ENCODE measurements at places on chromosomes 4 and X.

- DNase-seq = peak; percentile 61
Observed at GRCh38 chr4:154485127-154485773, 6.3 kb downstream of the DCHS2 start.

DNA sequence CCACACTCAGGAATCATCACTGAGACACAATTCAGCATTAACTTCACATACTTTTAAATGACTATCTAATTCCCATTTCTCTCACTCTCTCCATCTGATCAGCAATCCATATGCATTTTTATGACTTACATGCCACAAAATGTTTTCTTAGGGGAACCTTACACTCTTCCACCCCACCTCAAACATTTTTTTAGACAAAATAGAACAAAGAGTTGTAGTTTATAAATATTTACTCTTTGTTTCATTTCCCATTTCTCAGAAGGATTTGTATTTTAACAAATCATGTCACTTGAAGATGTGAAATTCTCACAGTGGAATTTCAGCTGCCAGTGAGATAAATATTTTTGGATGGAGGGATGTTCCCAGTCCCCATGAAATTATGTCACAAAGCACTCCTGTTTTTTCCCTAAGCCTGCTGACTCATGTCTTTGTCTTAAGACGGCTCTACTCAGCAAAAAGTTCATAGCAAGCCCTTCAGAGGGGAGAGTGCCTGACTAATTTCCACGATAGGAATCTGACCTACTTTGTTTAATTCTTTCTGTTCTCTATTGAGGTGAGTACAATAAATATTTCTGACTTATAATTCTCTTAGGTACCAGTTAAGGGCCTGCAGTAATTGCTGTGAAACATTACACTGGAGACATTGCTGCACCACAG lies 257.7 kb downstream of the THOC2 start:
- DNase-seq = no peak

- DNase-seq = no peak
Observed at GRCh38 chrX:74527350-74527749, 87.1 kb downstream of the RLIM start.

GRCh38 chr4:74018116-74018515 lies 19.6 kb upstream of the CXCL5 start:
- DNase-seq = no peak

DNA sequence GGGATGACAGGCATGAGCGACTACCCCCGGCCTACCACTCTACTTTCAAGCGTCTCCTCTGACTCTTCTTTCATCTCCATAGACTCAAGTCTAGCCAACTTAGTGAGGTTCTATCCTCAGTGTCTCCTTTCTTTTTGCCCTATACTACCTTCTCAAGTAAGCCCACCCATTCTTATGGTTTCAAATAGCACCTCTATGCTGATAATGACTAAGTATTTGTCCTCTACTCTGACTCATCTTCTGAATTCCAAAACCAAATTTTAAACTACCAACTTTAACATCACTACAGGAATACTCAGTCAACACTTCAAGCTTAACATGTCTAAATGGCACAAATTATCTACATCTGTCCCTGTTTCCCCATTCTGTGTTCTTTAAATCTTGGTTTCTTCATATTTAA lies 47.8 kb downstream of the ELF2 start:
- no peak for DNase-seq

- DNase-seq = no peak
Observed at GRCh38 chrX:70762285-70762684, 146.2 kb downstream of the TEX11 start.

GRCh38 chr4:16893141-16893651 lies 5.2 kb downstream of the LDB2 start:
- DNase-seq = no peak

DNA sequence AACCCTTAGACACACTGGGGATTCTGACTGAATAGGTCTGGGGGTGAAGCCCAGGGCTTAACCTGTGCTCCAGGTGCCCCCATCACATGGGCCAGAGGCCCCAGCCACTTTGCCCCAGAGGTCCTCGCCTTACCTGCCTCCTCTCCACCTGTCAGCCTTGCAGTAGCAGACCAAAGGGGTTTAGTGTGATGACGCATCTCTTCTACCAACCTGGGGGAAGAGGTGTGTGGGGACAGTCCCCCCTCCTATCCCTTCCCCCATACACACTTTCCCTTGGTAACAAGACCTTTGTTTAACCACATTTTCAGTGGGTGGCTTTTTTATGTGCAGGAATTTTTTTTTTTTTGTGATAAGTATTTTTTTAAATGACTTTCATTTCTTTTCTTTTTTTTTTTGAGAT lies 6.3 kb downstream of the CLCN4 start:
- DNase-seq = no peak

DNA sequence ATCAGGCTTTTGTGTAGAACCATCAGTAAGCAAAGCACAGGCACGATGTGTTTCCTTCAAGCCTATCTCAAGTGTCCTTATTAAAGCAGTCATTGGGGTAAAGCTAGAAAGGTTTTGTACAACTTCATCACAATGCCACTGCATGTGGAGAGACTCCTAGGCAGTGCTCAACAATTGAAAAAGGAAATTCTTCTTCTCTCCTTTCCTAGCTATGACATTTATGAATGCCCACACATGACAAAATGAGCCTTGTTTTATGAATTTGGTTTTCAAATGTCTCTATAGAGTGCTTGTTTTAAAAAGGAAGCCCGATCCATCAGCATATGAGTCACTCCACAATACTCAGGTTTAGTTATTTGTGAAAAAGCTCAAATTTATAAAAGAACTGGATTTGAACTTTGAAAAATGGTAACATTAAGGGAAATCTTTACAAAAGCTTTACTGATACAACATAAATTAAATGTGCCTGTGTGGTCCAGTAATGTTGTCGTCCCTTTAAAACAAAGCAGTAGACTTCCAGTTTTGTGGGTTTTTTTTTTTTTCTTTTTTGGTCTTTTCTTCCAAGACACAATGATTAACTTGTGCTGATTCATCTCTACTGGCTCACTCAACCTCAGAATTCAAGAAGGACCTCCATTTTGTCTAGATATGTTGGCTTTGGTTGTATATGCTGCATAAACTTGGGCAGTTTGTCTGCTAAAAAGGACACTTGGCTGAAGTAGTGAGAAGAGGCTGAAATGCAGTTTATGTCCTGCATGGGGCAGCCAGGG lies 273.8 kb downstream of the GASK1B start:
- no peak for DNase-seq

GRCh38 chr4:147217655-147218054 lies 263.2 kb upstream of the EDNRA start:
- DNase-seq = no peak

- no peak for DNase-seq
Observed at GRCh38 chr4:44869222-44869882, 143.0 kb upstream of the GNPDA2 start.

DNA sequence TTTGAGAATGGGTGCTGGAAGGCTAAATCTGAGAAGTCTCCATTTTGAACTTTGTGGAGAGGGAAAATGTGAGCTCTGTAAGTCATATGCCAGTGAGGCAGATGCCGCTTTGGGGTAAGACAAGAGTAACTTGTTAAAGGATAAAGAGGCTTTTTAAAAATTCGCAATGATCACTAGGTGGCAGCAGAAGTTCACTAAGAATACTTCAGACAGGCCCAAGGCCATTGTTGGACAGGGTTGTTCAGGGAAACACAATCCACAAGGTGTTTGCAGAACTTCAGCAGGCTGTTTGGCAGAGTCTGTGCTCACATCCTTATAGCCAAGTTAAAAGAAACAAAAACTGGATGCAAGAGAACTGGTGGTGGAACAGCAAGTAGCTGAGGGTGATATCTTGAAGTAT lies 13.7 kb upstream of the PIGA start:
- peak; percentile 68 for DNase-seq

- no peak for DNase-seq
Observed at GRCh38 chrX:12700745-12701144, 90.5 kb upstream of the PRPS2 start.

- DNase-seq = no peak
Observed at GRCh38 chr4:82905205-82905604, 4.7 kb downstream of the THAP9 start.

DNA sequence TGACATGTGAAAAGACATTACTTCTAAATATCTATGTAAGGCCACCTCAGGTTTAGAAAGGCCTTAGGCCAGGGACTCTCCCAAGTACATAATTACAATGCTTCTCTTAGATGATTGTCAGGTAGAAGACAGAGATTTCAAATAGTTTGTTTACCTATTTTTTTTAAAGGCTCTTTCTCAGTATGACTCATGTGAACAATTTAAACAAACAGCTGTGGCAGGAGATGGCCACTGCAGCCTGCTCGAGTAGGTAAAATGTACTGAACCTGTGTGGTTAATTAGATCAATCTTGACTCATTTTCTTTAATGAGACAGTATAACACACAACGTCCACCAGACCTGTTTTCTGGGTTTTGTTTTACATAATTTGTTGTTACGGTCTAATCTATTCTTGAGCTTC lies 50.2 kb downstream of the LEF1 start:
- no peak for DNase-seq

DNA sequence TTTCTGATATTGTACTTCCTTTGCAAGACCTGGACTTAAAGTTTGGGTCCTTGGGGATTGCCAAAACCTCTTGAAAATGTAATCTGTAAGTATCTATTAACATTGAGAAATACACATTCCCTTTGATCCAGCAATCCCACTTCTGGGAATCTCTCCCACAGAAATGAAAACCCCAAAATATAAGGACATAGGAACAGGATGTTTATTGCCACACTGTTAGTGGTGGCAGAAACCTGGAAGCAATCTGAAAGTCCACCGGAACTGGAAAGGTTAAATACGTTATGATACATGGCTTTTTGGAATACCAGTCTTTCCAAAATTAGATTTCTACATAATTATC lies 71.2 kb upstream of the STX18 start:
- DNase-seq = no peak

GRCh38 chr4:121873604-121874003 lies 3.3 kb upstream of the BBS7 start:
- no peak for DNase-seq

DNA sequence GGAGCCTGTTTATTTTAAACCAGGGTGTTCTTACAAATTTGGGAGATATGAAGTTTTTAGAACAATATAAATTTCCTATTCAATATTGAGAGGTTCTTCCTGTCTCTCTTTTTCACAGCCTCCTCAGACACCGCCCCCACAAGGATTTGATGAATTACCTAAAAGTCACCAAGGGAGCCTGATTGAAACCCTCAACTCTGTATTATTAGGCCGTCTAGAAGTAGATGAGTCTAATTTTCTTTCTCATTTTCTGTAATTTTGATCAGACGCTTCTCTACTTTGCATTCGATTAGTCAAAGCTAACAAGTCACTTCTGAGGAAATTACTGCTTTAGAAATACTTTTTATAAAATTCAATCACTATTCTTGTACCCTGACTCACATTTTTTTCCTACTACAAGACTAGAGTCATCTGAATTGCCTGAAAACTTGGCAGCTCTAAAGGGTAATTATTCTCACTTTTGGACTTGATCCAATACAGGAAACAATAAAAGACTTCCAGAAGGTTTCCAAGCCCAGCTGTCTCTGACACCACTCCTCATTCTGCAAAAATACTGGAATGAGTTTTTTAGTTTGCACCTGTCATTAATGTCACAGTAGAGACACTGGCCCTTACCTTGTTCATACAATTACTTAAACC lies 111.2 kb downstream of the ELOVL6 start:
- no peak for DNase-seq

DNA sequence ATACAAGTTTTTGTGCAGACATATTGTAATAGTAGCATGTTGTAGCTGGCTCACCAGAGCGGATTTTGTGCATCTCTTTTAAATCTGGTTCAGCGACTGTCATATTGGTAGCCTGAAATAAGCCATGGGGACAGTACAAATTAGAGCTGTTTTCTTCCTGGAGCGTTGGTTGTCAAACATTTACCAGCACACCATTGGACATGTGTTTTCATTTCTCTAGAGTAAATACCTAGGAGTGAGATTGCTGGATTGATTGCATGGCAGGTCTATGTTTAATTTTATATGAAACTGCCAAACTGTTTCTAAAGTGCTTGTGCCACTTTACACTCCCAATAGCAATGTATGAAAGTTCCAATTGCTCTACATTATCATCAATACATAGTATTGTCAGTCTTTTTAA lies 2.6 kb upstream of the ARAF start:
- DNase-seq = no peak

- no peak for DNase-seq
Observed at GRCh38 chrX:78283511-78283910, 43.9 kb downstream of the CYSLTR1 start.

- no peak for DNase-seq
Observed at GRCh38 chrX:10173331-10173900, 16.6 kb downstream of the CLCN4 start.

DNA sequence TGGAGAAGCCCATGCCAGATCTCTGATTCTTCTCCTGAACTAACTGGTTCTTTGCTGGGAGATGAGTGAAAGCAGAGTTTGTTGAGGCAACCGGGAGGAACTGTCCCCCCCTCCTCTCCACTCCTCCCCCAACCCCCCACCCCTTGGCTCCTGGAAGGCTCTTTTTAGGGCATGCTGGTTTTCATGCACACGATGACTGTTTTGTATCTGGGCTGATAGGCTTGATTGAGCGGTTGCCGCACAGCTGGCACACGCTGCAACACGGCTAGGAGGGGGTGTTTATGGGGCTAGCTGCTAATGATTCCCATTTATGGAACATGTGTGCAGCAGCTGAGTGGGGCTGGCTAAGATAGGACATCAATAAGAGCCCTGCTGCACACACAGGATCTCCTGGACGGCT lies 137.2 kb downstream of the SMIM20 start:
- DNase-seq = no peak

GRCh38 chr4:73718375-73719373 lies 21.7 kb upstream of the CXCL8 start:
- no peak for DNase-seq

GRCh38 chrX:82384401-82384800 lies 1123.7 kb upstream of the POU3F4 start:
- no peak for DNase-seq

DNA sequence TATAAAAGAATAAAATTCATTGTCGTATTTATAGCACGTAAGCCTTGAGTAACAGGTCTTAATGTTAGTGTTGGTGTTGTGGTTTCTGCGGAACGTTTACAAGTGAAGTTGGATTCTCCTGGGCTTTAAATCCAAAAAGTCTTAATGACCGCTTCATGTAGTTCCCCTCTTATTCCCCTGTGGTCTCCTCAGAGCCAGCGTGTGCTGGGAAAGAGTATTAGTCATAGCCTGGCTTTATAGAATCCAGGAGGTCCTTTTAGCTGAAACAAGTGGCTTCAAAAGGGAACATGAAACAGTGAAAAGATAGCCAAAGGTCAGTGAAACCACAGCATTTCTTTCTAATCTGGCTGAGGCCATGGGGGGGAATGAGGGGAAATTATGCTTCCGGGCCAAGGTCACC lies 79.1 kb downstream of the CLCN4 start:
- no peak for DNase-seq

- no peak for DNase-seq
Observed at GRCh38 chrX:599837-600715, 30.5 kb upstream of the SHOX start.

GRCh38 chr4:149987330-149988086 lies 90.7 kb upstream of the DCLK2 start:
- no peak for DNase-seq

DNA sequence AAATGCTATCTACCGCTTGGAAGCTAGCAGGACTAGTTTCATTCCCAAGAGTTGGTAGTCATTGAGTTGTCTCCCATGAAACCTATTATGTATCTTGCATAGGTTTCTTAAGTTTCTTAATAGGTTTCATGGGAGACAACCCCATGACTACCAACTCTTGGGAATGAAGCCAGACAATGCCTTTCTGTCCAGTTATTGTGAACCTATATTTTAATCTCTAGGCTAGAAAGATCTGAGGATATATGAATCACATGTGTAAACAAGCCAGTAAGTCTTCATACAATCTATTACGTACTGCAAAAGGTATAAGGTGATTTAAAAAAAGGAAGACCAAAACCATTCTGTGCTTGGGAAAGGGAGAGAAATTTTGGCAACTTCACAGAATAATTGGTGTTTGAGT lies 162.6 kb downstream of the INPP4B start:
- no peak for DNase-seq
